Colonic mucosa (tissue), 4 donors: ENCODE measurements at places on chromosomes 6 and 20.

DNA sequence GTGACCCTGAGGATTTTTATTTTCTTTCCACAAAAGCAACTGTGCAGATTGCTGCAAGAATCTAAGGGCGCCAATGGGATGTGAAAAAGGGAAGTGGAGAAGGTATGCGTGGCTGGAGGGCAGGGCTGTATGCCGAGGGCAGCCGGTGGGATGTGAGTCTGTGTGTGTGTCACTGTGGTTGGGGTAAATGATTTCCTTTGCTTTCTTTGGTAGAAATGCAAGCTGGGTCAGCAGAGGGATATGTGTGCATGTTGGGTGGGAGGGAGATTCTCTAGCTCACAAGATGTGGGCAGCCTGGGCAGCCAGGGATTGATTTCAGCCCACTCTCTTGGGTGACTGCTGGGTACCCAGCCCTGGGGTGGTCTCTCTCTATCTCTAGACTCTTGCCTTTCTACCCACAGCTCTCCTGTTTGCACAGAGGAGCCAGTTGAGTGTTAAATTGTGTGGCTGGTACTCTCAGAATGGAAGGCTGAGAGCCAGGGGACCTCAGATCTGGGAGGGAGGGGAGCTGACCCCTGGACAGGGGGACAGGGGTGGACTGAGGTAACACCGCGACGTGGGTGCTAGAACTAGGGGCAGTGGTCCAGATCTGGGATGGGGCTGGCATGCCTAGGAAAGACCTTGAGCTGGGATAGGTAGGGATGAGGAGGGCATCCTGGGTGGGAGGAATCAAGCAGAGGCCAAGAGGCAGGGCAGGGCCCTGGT is 136.8 kb upstream of the RNF24 start:
- no peak overlapping the region for H3K4me3 ChIP-seq
- no peak overlapping the region for H3K27ac ChIP-seq
- DNase-seq = no peak
- no peaks in the 10 kb centered on the region for H3K4me1 ChIP-seq
- no peaks in the 10 kb centered on the region for H3K36me3 ChIP-seq

DNA sequence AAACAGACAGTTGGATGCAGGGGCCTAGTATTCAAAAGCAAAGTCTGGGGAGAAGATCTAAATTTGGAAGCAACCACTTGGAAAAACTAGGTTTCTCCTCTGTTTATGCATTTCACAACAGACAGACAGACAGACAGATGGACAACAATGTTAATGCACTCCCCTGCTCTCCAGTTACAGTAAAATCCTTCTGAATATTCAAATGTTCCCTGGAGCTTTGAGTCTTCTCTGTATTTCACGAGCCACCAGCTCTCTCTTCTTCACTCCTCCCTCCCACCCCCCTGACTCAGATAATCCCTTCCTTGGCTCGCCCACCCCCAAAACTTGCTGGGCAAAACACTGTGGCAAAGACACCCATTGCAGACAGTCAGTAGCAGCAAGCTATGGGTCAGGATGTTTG is 129.3 kb upstream of the TOP1 start:
- no peak overlapping the region for H3K27ac ChIP-seq
- no peaks in the 10 kb centered on the region for H3K4me1 ChIP-seq
- H3K36me3 ChIP-seq = no peaks in the 10 kb centered on the region
- H3K4me3 ChIP-seq = no peak overlapping the region
- no peaks in the 10 kb centered on the region for H3K27me3 ChIP-seq
- no peak for DNase-seq

GRCh38 chr6:7201444-7201731 is 93.6 kb downstream of the RREB1 start:
- H3K27me3 ChIP-seq = no peaks in the 10 kb centered on the region
- peaks cover 21% of the 10 kb centered on the region for H3K36me3 ChIP-seq
- H3K4me1 ChIP-seq = no peaks in the 10 kb centered on the region
- no peak for DNase-seq

DNA sequence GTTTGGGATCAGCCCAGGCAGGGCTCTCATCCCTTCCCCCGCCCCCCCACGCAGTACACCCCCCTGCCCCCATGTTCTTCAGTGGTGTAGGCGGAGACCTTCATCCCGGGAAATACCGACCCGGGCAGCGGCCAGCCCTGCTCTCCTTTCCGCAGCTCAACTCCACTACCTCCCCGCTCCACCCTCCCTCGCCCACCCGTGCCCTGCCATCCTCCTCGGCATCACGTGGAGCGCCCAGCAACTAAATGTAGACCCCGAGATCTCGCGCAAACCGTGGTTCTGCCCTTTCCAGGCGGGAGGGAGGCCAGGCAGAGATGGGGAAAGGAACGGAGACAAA is 1932.2 kb upstream of the DEFB115 start:
- H3K27ac ChIP-seq = no peak overlapping the region
- no peaks in the 10 kb centered on the region for H3K27me3 ChIP-seq
- DNase-seq = no peak

DNA sequence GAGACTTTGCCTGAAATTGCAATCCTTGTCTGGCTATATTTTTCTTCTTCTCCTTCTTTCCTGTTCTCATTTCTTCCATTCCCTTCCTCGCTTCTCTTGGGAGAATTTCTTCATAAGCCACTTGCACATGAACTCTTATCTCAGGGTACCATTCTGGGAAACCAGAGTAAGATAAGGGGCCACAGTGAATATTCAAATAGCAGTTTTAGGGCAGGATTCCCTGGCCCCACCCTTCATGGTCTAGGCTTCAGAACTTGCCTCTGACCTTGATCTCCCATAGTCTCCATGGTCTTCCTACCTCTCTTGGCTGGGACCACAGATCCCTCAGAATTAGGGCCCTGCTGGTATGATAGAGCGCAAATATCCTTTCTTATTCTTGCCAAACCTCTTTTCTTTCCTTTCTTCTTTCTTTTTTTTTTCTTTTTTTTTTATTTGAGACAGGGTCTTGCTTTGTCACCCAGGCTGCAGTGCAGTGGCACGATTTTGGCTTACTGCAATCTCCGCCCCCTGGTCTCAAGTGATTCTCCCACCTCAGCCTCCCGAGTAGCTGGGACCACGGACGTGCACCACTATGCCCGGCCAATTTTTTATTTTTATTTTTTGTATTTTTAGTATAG is 123.0 kb upstream of the CITED2 start:
- H3K4me3 ChIP-seq = no peak overlapping the region
- no peak for DNase-seq
- H3K27me3 ChIP-seq = no peaks in the 10 kb centered on the region
- no peak overlapping the region for H3K27ac ChIP-seq
